DMS153 (cell line): ENCODE measurements at places on chromosomes 16 and 17.

GRCh38 chr17:47717261-47717697, 15.8 kb upstream of the TBX21 start:
- no peak for DNase-seq

- no peak for DNase-seq
Observed at GRCh38 chr17:50918071-50918932, 52.1 kb upstream of the TOB1 start.

- no peak for DNase-seq
Observed at GRCh38 chr17:6574687-6575595, 18.6 kb upstream of the PITPNM3 start.

GRCh38 chr16:55569025-55569424, 2.5 kb downstream of the CAPNS2 start:
- DNase-seq: peak; percentile 23

DNA sequence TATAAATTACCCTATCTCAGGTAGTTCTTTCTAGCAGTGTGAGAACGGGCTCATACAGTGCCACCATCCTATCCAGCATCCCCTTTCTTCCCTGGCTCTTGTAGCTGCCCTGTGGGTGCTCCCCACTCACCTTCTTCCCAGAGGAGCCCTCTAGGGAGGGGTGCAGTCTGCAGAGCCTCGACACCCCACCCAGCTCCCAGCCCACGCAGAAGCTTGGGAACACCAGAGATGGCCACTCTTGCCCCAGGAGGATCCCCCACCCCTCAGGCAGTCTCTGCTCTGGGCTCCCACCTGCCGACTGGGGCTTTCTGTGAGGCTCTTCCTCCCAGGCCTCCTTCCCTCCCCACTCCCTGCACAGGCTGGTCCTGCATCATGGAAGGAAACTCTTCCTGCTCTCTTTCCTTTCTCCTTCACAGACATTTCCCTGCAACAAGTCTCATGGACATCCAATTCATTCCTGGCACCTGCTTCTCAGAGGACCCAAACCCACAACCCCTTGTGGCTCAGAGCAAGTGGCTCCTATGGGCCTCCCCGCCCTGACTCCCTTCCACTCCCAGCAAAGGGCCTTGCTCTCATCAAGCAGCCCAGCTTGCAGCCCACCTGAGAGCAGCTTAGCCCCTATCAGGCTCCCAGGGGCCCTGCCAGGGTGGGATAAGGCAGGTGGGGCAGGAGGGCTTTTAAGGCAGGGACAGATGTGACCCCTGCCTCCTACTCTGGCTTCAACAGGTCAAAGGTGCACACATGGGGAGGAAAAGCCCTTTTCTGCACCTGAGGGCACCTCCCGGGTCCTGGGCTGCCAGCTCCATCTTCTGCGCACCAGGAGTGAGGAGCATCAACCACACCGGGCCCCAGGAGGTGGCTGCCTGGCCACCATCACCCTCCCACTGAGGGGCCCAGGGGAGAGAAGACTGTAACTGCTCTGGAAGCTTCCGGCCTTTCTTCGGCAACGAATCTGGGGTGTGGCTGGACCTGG, 263.8 kb upstream of the TNRC6C start:
- DNase-seq: no peak

- no peak for DNase-seq
Observed at GRCh38 chr16:11429123-11429522, 83.9 kb downstream of the RMI2 start.

- no peak for DNase-seq
Observed at GRCh38 chr17:1566505-1567199, 4.1 kb upstream of the PITPNA start.

- no peak for DNase-seq
Observed at GRCh38 chr16:86431540-86431939, 78.8 kb upstream of the FOXF1 start.

DNA sequence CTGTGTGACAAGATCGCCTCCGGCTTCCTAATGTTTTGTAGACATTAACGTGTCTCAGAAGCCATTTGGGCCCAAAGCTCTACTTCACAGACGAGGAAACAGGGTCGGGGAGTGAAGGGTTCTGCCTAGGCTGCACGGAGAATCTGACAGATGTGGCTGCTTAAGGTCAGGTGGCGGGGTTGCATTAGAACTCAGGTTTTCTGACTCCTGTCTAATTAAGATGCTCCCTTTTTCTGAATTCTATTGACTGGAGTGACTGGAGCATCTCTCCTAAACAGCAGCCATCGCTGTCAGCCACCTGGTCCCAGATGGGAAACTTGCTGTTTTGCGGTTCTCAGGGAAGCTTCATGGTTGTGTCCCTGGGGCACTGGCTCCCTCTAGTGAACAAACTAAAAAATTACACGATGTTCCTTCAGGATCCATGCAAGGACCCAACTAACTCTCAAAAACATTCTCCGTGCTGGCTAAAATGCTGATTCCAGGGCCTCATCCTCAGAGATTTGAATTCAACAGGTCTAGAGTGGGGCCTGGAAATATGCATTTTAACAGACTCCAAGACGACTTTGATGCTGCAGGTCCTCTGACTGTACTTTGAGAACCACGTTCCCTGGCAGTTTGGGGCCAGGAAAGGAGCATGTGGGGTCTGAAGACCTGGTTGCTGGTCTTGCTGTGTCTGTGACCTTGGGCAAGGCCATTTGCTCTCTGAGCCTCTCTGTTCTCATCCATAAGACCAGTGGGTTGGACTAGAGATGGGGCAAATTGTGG, 117.4 kb downstream of the IRF8 start:
- peak; percentile 46 for DNase-seq

GRCh38 chr17:37405955-37406634, 541 bp downstream of the ACACA start:
- no peak for DNase-seq

- DNase-seq: no peak
Observed at GRCh38 chr17:16378636-16379282, 2.1 kb upstream of the UBB start.

- DNase-seq: peak; percentile 90
Observed at GRCh38 chr16:5841974-5842373, 744.4 kb upstream of the EEF2KMT start.

DNA sequence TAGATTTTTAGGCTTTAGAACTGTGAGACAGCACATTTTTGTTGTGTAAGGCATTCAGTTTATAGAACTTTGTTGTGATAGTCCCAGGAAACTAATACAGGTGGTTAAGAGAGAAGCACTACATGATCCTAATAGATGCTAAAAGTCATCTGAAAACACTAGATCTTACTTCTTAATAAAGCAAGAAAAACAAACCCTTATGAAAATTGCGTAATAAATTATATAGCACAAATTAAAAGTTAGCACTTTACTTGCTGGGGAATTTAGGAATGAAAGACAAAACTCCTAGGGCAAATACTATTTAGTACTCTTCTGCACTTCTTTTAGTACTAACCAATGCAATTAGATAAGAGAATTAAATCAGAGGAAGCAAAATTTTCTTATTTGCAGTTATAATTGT, 163.3 kb upstream of the SHISA6 start:
- no peak for DNase-seq

GRCh38 chr16:48564544-48565444, 45.2 kb downstream of the N4BP1 start:
- DNase-seq: no peak

GRCh38 chr17:33291248-33292200, 1.6 kb downstream of the ASIC2 start:
- DNase-seq: no peak

DNA sequence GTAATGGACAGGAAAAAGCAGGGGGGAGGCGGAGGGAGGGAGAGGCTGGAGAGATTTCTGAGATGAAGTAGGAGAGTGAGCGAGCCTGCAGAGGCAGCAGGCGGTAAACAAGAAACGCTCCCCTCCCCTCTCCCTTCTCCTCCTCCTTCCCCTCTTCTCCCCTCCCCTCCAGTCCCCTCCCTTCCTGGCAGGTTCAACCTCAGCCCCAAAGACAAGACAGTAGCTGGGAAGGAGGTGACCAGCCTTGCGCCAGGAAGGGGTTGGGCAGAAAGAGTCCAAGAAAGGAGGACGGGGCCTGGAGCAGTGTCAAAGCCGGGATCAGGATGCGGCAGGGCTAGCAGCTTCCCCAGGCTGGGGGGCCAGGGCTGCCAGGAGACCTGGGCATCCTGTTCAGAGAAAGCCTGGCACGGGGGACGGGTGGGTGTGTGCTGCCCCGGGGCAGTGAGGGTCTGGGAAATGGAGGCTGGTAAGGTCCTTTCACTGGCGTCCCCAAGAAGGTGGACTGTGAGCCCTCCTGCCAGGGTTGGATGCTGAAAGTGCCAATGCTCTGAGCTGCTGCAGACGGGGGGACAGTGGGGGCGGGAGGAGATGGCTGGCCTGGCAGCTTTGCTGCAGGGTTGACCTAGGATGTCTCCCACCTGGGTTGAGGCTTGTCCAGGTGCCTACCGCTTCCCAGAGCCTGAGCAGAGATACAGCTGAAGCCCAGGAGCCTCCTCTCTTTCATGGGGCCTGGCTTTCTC, 261.6 kb upstream of the TNRC6C start:
- no peak for DNase-seq

DNA sequence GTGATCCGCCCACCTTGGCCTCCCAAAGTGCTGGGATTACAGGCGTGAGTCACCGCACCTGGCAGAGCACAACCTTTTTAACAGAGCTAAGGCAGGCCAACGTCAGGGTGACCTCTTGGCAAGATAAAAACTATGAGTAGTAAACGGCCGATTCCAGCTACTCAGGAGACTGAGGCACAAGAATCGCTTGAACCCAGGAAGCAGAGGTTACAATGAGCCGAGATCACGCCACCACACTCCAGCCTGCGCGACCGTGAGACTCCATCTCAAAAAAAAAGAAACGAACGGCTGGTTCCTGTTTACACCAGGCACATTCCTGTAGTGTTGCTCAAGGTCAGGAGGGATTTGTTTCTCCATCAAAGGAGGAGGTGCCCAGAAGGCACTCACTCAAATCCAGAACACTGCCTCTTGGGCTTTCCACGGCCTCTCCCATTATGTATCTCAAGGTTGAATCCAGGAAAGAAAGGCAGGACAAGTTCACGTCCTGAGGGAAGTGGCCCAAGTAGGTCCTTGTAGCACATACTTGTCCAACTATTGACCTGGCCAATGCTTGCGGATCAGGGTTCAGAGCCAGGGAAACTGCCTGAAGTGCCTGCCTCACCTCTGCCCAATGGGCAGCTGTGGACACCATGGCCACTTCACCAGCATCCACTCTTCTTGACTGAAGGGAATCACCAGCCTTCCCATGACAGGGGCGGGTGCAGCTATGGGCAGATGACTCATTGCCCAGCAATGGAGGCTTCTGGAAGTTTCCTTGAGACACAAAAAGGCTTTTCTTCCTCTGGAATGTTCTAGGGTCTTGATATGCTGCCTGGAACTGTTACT, 13.5 kb downstream of the KNOP1 start:
- no peak for DNase-seq

DNA sequence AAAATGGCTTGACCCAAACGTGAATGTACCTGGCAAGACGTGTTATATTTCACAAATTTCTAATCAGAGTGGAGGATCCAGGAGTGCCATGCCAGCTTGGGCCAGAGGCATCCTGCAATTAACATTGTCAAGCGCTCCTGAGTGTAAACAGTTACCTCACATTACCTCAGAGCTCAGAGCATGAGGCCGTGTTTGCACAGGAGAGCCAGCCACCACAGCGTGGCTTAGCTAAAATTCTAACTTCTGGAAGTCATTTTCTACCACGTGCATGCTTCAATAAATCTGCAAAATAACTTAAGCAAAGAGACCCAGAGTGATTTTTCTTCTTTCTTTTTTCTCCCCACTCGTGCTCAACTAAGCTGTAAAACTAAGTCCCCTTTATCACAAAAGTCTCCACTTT, 769.0 kb downstream of the KCNJ2 start:
- DNase-seq: peak; percentile 64

DNA sequence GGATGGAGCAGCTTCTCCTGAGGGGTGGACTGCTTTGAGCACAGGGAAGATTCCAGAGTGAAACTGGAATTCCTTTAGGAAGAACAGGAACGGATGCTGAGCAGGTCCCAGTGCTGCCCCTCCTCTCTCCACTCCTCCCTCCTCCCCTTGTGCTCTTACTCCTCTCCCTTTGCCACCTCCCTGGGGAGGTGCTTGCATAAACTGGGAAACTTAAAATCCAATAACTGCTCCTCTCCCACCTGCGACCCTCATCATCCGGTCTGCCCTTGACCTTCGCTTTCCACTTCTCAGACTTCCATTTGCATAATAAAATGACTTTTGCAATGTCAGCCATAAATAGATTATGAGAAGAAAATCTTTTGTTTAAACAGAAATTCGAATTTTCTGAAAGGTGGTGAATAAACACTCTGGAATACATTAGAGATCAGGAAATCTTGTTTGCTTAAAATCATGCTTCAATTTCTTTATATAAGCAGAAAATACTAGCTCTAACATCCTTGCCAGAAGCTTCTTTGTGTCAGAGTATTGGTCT, 23.7 kb downstream of the HSBP1 start:
- DNase-seq: no peak

- no peak for DNase-seq
Observed at GRCh38 chr17:13642188-13642587, 40.5 kb upstream of the HS3ST3A1 start.

- no peak for DNase-seq
Observed at GRCh38 chr17:48471817-48472410, 41.9 kb upstream of the SKAP1 start.

DNA sequence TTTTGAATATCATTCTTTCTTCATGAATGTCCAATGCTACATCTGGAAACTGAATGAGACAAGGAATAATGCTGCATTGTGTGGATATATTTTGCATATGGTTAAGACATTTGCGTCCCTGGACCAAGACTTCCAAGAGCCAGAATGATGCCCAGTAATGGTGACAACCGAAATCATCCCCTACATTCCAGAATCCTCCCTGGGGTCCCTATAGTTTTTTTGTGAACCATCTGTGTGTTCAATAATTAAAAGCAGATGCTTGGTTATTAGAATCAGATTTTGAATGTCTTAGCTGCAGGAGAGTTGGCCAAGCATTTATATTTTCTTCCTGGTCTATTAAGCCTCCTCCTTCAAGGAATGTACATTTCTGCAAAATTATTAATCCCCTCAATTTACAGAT, 426.7 kb upstream of the CDH8 start:
- no peak for DNase-seq

- DNase-seq: no peak
Observed at GRCh38 chr16:65576139-65576538, 454.3 kb upstream of the CDH11 start.

DNA sequence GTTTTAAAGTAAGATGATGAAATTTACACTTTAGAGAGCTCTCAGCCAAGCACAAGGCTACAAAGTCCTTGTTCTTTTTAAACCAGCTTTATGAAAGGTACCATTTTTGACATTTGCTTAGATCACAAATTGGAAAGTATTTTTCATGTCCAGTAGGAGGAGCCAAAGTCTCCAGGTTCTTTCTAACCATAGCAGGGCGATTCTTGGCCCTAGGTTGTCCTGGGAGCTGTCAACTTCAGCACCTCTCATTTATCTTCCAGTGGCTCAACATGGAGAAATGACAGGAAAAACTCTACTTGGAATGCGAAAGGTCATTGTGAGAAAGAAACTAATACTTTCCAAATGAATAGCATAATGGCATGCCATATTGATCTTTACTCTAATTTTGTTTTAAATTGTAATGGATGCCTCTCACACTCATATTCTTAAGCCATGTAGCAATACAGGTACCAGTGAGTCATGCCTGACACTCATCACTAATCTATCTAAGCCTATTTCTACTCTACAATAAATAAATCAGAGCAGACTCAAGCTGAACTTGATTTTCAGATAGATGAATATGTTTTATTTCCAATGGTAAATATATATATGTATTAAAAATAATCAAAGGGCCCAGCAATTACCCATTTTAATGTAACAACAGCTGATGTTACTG, 919.1 kb upstream of the EEF2KMT start:
- no peak for DNase-seq

GRCh38 chr16:6122401-6122800, 1024.8 kb upstream of the EEF2KMT start:
- DNase-seq: no peak
